Left ventricle myocardium superior (tissue), 1 donor: ENCODE measurements at places on chromosomes 5 and 9. TPM values are rescaled to one million over a fixed set of nuclear protein-coding genes. Genes with fewer than 3 reads are reported as not detected.

The PRLR gene
- 0.40 TPM for total RNA-seq

DNA sequence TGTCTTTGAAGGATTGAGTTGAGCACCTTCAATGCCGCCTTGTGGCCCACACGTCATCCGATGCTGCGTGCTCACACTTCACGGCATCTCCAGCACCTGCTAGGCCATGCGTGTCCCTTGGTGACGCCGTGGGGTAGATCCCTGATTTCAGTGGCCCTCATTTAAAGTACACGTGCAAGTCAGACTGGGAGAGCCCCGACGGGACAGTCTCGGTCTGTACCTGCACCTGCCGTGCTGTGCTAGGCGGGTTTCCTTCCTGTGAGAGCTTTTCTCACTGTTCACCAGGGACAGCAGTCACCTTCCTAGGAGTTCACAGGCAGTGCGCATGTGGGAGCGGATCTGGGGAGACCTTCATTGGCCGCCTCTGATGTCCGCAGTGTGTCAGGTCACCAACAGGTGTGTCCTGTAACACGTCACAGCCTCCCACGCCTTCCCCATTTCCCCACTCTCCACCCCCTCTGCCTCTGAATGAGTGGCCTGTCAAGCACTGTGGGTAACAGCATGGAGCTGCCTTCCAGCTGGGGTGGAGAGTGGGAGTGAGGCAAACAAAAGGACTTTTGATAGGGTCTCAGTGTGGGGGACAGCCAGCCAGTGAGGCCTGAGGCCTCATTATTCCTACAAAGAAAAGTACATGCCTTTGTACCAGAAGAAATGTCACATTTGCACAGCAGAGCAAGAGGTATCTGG, 236.4 kb downstream of the FANCC start:
- DNase-seq, result peak; percentile 26

GRCh38 chr9:93235300-93235960, 51.5 kb downstream of the WNK2 start:
- peak; percentile 21 for DNase-seq

- DNase-seq, result no peak
These were observed 456.2 kb downstream of the RASEF start for GRCh38 chr9:82606492-82607382.

The PCDHGA5 gene
- 5.3 TPM for total RNA-seq

DNA sequence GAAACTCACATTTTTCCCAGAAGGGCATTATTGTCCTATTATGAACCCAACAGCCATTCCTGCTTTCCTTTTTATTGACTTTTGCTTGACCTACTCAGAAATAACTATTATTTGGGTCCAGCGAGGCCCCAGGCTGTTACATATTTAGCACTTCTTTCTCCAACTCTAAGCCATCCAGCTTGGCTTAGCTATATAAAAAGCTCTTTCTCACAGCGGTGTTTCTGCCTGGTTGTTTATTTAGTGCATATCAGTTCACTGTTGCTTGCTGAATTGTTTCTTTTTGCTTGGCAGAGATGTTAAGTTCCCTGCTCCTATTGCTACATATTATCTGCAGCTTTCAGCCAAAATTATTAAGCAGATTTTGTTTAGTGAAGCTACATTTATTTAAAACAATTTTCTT, 1156.8 kb upstream of the SEMA6A start:
- no peak for DNase-seq

- DNase-seq, result no peak
These were observed 39.6 kb upstream of the DMXL1 start for GRCh38 chr5:119031011-119031886.

The HAVCR1 gene
- 0.17 TPM for total RNA-seq

- no peak for DNase-seq
These were observed 1403.0 kb upstream of the C9orf72 start for GRCh38 chr9:28976250-28976649.

The NDUFAF2 gene
- 36.1 TPM for total RNA-seq

The FRMD3 gene
- total RNA-seq, result 97.7 TPM

DNA sequence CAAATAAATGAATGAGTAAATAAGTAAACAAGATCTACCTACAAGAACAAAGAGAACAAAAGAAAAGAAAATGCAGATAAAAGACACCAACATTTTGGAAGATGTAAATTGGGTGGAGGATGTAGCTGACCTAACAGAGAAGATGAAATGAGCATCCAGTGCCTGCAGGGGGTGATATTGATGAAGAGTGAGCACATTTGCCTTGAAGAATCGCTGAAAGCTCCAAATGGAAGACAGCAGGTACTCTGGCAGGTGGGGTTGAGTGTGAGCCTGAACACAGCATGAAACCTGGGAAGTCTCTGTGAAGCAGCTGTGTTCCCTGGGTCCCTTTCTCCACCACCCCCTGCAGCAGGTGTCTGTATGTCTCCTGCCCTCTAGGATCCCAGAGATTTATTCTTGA, 125.6 kb downstream of the NXNL2 start:
- DNase-seq, result no peak

The FUBP3 gene
- 24.1 TPM for total RNA-seq

DNA sequence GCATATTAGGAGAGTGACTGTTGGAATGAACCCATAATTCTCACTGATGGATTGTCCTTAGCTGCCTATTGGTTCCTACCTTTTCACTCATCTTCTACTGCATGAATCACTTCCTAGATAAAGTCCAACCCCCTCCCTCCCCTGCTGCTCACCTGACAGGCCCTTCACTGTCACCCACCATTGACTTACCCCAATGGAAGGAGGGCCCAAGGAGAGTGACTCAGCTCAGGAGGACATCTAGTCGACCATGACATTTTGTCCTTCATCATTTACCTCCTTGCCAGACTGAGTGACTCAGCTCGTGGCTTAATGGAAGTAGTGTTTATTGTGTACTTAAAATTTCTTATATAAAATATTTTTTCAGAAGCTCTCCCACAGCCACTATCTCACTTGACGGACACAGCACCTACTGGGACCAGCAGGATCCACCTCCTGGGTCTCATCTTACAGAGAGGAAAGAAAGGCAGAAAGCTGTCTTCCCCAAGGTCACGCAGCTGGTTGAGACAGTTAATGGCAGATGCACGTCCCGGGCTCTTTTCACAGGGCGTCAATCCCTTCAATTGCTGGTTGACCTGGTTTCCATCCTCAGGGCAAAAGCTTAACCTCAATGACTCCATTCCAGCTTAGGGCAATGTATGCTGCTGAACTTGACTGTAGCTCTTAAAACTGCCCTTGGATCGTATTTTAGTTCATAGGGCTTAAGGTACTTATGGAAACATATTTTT, 142.3 kb downstream of the MARCHF11 start:
- DNase-seq, result no peak

The KYAT1 gene
- 16.6 TPM for total RNA-seq

GRCh38 chr9:83423815-83424707, 114.1 kb downstream of the FRMD3 start:
- DNase-seq, result no peak

The PCDHA9 gene
- not detected for total RNA-seq

- no peak for DNase-seq
These were observed 3.4 kb upstream of the ZBTB5 start for GRCh38 chr9:37468620-37469019.

- no peak for DNase-seq
These were observed 2.4 kb downstream of the ZNF483 start for GRCh38 chr9:111527347-111527746.

DNA sequence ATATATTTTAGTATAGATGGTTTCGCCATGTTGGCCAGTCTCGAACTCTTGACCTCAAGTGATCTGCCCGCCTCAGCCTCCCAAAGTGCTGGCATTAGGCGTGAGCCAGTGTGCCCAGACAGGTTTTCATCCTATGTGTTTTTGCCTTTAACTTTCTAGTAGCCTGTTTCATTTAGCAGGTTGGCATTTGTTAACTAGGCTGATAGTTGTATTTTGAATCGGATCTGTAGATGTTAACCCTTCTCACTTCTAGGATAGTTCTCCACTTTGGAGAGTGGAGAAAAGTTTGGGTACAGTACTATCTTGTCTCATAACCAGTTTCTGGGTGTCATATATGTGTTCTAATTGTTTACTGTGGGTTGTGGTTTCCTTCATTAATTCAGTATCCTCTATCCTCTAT, 7.3 kb upstream of the FGF18 start:
- no peak for DNase-seq

The WDR31 gene
- 12.9 TPM for total RNA-seq

The PCDHGA11 gene
- 5.0 TPM for total RNA-seq

The GPX8 gene
- 4.6 TPM for total RNA-seq

- no peak for DNase-seq
These were observed 1247.5 kb upstream of the C9orf72 start for GRCh38 chr9:28820741-28821140.

GRCh38 chr5:119515192-119515591, 62.9 kb downstream of the HSD17B4 start:
- DNase-seq, result no peak

DNA sequence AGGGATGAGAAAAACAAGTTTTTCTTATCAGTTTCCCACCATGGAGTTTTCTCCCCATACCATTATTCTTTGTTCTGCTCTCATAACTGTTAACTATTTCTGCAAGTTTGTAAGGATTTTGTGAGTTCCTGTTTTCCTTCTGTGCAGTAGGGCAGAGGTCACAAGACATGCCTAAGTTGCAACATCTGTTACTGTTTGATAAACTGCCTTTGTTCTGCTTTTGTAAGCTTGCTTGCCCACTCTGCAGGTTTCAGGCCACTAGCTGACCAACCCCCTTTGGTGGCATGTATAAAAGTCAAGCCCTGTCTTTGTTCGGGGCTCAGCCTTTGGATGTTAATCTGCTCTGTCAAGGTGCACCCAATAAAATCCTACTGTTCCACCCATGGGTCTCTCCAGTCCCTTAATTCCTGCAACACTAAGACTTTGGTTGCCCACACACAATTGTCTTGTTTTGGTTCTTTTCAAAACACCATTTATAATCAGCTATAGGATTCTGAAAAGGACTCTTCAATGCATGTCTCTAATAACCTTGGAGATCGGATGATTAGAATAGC, 545.4 kb downstream of the CDH9 start:
- no peak for DNase-seq

DNA sequence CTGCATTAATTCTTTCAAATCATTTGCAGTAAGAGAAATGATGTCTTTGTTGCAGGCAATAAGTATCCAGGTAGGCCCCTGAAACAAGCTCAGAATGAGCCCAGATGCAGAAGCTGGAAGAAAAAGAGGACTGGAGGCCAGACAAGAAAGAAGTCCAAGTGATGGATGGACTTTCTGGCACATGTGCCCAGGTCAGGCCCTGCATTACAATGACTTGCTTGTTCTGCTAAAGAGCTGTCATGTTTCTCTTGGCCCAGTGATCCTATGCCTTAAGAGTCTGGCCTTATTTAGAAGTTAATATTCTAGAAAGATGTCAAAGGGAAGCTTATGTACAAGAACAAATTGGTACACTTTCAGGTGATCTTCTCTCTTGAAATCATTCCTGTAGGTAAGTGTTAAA, 64.8 kb downstream of the DPYSL3 start:
- no peak for DNase-seq

- DNase-seq, result peak; percentile 78
These were observed 185.9 kb downstream of the MSX2 start for GRCh38 chr5:174910245-174910737.

DNA sequence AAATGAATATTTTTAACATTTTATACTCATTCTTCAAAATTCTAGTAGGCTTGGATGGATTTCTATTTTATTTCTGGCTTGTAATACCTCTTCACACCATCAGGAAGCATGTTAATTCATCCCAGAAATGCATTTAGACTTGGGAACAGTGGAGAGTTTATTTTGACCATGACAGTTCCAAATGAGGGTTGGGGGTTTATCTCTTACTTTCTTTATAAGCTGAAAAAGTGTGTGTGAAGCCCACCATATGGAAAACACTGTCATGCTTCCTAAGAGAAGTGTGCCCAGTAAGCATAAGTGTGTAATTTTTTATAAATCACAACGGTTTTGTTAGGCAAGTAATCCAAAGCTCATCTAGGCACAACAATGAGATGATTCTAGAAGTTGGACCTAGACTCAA, 215.6 kb downstream of the ADCY2 start:
- DNase-seq, result no peak

GRCh38 chr5:61087921-61088320, 74.3 kb downstream of the SMIM15 start:
- DNase-seq, result no peak

GRCh38 chr5:147481874-147482705, 27.8 kb downstream of the DPYSL3 start:
- no peak for DNase-seq

DNA sequence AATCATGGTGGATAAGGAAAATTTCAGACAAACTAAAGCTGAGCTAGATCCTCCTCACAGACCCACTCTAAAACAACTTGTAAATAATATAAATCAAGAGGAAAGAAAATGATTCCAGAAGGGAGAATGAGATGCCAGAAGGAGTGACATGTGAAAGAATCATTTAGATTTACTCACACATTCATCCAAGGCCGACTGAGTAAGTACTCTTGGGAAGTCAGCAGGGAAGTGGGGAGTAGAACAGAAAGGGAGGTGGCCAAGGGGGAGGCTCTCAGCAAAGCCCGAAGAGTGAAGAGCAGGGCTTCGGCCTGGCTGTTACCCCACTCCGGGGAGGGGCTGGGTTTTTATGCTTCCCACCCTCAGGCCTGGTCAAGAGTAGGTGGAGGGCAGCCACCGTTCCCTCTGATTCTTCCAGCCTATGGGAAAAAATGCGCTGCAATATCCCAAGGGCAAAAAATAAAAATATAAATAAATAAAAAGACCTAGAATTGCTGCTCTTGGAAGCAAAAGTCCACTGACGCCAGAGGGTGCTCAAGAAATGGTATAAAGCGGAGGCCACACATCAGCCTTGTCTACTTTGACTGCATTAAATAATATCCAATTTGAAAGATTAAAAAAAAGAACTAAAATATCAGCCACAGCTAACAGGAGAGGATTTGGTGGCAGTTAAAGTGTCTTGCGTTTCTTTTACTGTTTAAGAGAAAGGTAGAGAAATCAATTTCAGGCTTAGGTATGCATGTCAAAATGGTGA, 110.2 kb upstream of the COL5A1 start:
- DNase-seq, result no peak

GRCh38 chr5:143721925-143722324, 90.0 kb upstream of the HMHB1 start:
- DNase-seq, result no peak

DNA sequence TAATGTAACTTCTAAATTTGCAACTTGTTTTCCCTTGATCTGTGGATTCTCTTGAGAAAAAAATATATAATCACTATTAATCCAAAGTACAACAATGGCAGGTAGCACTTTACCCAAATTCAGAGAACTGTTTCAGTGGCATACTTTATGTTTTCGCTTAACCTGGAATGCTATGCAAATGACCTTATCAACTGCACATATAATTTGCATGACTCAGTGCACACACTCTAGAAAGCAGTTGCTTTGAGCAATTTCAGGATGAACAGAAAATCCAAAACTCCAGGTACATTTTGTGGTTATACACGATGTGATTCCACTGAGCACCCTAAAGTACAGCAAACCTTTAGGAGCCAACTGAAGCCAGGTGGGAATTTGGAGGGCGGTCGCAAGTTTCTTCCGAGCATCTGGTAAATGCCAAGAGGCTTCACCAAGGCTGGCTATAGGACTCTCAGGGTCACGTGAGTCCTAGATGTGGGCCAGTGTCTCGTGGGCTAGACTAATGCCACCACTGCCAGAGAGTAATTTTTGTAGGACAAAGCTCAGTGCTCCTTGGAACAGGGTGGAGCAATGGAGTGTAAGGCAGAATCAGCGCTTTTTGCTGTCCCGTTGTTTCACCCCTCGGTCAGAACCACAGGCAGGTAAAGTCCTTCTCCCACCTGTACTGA, 37.3 kb downstream of the DMGDH start:
- DNase-seq, result no peak
